ENCODE measurements at places on chromosomes 2 and 18. TPM values are rescaled to one million over a fixed set of nuclear protein-coding genes. Genes with fewer than 3 reads are reported as not detected.

Gene TCF4
- polyA plus RNA-seq: 8.6 TPM

DNA sequence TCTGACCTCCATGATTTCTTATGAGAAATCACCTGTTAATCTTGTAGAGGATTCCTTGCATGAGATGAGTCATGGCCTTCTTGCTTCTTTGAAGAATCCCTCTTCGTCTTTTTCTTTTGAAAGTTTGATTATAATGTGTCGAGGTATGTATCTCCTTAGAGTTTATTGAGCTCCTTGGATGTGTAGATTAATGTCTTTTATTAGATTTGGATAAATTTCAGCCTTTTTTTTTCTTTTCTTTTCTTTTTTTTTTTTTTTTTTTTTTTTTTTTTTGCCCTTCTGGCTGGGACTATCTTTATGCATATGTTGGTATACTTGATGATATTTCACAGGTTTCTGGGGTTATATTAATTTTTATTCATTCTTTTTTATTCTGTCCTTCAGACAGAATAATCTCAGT, 72.3 kb upstream of the ITGA4 start:
- H3K36me3 ChIP-seq: no peaks in the 10 kb centered on the region
- no peak overlapping the region for H3K4me3 ChIP-seq
- no peaks in the 10 kb centered on the region for H3K27me3 ChIP-seq
- no peaks in the 10 kb centered on the region for H3K4me1 ChIP-seq

DNA sequence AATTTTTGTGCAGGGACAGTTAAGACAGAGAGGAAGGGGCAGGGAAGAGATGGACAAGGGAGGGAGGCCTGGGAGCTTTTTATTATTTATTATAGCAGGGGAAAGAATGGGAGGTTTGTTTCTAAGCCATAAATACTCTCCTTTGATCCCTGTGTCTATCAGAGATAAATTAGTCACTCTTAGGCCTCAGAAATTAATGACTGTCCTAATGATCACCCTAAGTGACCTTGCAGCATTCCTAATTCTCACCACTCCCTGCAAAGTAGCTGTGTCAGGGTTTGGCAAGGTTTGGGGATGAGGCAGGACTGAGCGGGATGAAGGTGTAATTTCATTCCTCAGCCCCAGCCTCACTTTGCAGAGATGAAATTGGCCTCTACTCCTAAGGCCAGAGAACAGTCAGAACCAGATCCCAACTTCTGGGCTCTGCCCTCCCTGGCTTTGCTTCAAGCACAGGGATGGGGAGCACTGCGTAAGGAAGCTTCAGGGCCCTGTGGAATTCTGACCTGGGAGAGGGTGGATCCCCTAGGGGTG, 95.0 kb downstream of the TMEM17 start:
- H3K4me1 ChIP-seq: peaks cover 4% of the 10 kb centered on the region
- no peak for DNase-seq
- H3K27ac ChIP-seq: peak overlapping the region; percentile 64
- H3K36me3 ChIP-seq: no peaks in the 10 kb centered on the region

Gene SPHKAP
- not detected for polyA plus RNA-seq

- peak overlapping the region; percentile 32 for H3K27ac ChIP-seq
- DNase-seq: no peak
- H3K27me3 ChIP-seq: no peaks in the 10 kb centered on the region
- H3K36me3 ChIP-seq: peaks cover 83% of the 10 kb centered on the region
Observed at GRCh38 chr18:12336887-12337286, 28.8 kb downstream of the TUBB6 start.

DNA sequence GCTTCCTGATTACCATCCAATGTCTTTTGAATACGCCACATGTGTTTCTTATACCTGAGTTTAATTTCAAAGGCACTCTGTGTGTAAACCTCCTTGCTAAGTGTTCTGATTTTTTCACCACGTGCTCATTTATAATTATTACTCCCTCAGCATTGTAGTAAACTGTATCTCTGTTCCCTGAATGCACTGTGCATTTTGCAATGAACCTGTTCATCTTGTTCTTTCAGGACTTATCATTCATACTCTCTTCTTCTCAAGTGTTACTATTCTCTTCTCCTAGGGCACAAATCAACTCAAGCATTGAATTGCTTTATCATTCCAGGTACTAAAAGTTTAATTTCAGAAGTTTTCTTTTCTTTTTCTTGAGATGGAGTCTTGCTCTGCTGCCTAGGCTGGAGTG, 383.4 kb upstream of the TRIB2 start:
- no peaks in the 10 kb centered on the region for H3K36me3 ChIP-seq
- no peaks in the 10 kb centered on the region for H3K4me1 ChIP-seq
- no peak for DNase-seq
- no peaks in the 10 kb centered on the region for H3K27me3 ChIP-seq
- H3K27ac ChIP-seq: no peak overlapping the region
- H3K4me3 ChIP-seq: no peak overlapping the region

- no peak overlapping the region for H3K4me3 ChIP-seq
- DNase-seq: no peak
- H3K27me3 ChIP-seq: no peaks in the 10 kb centered on the region
- H3K4me1 ChIP-seq: no peaks in the 10 kb centered on the region
Observed at GRCh38 chr2:69720404-69720803, 21.5 kb upstream of the ANXA4 start.

GRCh38 chr18:74533666-74534065, 634 bp upstream of the CNDP1 start:
- DNase-seq: no peak
- H3K27me3 ChIP-seq: no peaks in the 10 kb centered on the region
- H3K4me1 ChIP-seq: no peaks in the 10 kb centered on the region
- H3K36me3 ChIP-seq: no peaks in the 10 kb centered on the region
- H3K27ac ChIP-seq: no peak overlapping the region
- no peak overlapping the region for H3K4me3 ChIP-seq

DNA sequence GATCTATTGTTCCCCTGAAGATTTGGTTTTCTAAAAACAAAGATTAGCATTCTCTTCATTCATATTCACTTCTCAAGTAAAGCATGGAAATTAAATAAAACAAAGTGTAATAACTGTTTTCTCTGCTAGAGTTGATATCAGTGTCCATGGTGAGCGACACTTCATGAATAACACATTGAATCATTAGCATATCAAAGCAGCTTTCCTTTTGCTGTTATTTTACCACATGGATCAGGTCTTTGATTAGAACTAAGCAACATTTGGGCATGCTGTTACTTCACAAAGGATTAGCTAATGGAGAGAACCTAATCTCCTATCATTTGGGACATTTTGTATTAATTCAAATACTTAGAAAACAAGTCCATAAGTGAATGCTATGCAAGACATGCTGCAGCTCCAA, 368.8 kb upstream of the CDH19 start:
- H3K27me3 ChIP-seq: no peaks in the 10 kb centered on the region
- no peak overlapping the region for H3K4me3 ChIP-seq
- no peak for DNase-seq
- H3K27ac ChIP-seq: no peak overlapping the region

DNA sequence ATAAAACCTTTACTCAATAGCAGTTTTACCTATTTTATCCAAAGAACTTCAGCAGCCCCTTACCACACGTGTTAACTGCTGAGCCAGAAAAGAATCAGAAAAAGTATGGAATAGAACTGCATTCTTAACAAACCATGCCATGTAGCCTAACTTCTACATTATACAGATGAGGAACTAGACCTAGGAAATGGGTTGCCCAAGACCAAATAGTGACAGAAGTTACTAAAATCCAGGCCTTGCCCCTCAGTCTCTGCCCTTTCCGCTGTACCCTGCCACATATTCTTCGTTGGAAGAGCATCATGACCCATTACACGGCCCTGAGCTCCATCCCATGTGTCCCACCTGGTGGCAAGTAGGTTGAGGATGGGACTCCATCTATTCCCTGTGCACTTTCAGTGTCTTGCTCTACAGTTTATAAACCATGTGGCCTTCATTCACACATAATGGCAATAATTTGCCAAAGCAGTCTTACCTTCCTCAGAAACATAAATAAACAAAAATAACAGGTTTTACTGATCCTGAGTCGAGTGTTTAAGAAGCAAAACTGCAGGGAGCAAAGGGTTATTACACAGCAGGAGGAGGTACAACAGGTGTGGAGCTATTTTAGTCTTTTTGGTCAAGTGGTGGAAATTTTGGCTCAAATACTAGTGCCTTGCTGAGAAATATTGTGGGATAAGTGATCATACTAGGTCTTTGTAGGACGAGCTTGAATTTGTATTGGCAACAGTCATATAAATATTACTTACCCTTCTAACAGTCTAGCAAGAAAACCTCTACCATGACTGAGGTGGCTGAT, 46.5 kb downstream of the HNRNPLL start:
- peaks cover 13% of the 10 kb centered on the region for H3K4me1 ChIP-seq
- H3K4me3 ChIP-seq: no peak overlapping the region
- H3K36me3 ChIP-seq: no peaks in the 10 kb centered on the region
- no peaks in the 10 kb centered on the region for H3K27me3 ChIP-seq

DNA sequence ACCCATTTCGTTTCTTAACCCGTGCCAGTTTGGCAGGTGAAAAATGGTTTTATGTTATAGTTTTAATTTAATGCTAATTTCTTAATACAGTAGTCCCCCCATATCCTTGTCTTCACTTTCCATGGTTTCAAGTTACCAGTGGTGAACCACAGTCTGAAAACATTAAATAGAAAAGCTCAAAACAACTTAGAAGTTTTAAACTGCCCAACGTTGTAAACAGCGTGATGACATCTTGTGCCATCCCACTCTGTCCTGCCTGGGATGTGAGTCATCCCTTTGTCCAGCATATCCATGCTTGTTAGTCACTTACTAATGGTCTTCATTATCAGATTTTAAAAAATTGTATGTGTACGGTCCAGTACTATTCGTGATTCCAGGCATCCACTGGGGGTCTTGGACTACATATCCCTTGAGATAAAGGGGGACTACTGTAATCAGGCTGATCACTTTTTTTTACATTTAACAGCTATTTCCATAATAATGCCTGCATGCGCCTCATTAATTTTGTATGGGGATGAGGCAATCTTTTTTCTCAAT, 31.9 kb downstream of the SLC66A3 start:
- no peak overlapping the region for H3K4me3 ChIP-seq
- H3K36me3 ChIP-seq: peaks cover 79% of the 10 kb centered on the region
- no peak overlapping the region for H3K27ac ChIP-seq
- H3K27me3 ChIP-seq: no peaks in the 10 kb centered on the region

- H3K27me3 ChIP-seq: no peaks in the 10 kb centered on the region
- no peak overlapping the region for H3K4me3 ChIP-seq
- peaks cover 44% of the 10 kb centered on the region for H3K4me1 ChIP-seq
- H3K36me3 ChIP-seq: peaks cover 2% of the 10 kb centered on the region
Observed at GRCh38 chr2:74381751-74382150, 1.6 kb upstream of the DCTN1 start.

GRCh38 chr2:239790313-239790712, 234.8 kb downstream of the NDUFA10 start:
- no peaks in the 10 kb centered on the region for H3K36me3 ChIP-seq
- no peak for DNase-seq
- H3K4me1 ChIP-seq: no peaks in the 10 kb centered on the region
- H3K27me3 ChIP-seq: peaks cover 15% of the 10 kb centered on the region
- no peak overlapping the region for H3K4me3 ChIP-seq

Gene SERPINB3
- polyA plus RNA-seq: 0.08 TPM

Gene OTOF
- 0.16 TPM for polyA plus RNA-seq

GRCh38 chr2:230868161-230868946, 3.6 kb downstream of the ITM2C start:
- no peaks in the 10 kb centered on the region for H3K36me3 ChIP-seq
- H3K4me1 ChIP-seq: peaks cover 15% of the 10 kb centered on the region
- H3K27me3 ChIP-seq: peaks cover 11% of the 10 kb centered on the region
- no peak overlapping the region for H3K27ac ChIP-seq
- H3K4me3 ChIP-seq: no peak overlapping the region

DNA sequence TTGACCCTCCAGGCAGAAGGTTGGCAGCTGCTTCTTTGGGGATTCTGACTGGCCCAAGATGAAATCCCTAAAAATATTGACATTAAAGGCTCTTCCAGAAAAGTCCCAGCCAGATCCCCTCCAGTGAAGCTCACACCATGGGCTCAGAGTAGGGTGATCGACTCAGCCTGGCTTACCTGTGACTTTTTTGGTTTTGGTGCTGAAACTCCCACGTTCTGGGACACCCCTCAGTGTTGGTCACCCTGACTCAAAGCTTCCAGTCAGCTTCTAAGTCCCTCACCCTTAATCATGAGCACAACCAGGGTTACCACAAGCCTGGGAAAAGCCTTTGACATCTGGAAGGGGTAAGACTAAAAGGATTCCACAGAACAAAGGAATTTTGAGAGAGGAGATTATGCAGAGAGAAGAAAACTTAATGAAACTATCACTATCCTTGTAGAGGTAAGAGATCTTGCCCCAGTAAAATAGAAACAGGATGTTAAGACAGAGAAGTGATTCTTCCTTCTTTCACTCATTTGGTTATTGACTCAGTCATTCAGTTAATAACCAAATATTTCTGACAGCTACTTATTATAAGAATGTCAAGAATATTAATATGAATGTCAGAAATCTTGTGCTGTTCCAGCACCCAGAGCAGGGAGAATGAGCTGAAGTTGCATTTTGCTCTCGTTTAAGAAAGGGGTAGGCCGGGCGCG, 66.8 kb upstream of the SEC11C start:
- H3K4me3 ChIP-seq: no peak overlapping the region
- H3K27ac ChIP-seq: no peak overlapping the region
- no peaks in the 10 kb centered on the region for H3K4me1 ChIP-seq
- DNase-seq: no peak
- no peaks in the 10 kb centered on the region for H3K36me3 ChIP-seq

- no peaks in the 10 kb centered on the region for H3K4me1 ChIP-seq
- no peaks in the 10 kb centered on the region for H3K36me3 ChIP-seq
- H3K27ac ChIP-seq: no peak overlapping the region
- no peak overlapping the region for H3K4me3 ChIP-seq
Observed at GRCh38 chr2:98394595-98395153, 48.4 kb downstream of the CNGA3 start.

Gene RESP18
- polyA plus RNA-seq: not detected

DNA sequence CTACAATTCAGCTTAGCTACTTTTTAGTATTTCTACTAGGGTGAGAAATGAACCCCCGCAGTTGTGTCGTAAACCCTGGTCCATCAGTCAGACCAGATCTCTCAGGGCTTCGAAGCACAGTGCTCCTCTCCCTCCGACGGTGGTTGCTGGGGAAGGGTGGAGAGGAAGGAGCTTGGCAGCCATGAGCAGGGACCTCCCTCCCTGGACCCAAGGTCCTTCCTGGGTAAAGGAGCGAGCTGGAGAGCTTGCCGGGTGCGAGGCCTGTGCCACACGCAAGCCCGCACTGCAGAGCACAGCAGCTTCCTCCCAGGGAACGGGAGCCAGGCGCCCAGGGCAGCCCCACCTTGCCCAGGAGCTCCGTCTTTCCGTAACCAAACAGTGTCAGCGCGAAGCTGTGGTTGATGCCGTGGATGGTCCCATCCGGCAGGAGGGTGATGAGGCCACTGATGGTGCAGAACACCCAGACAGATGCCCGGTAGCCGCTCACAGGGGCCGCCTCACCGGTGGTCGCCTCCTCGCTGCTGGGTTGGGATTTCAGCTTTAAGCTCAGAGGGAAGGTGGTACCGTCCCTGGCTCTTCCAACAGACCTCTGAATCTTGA, 12.5 kb downstream of the PASK start:
- H3K27me3 ChIP-seq: no peaks in the 10 kb centered on the region
- H3K4me3 ChIP-seq: no peak overlapping the region
- no peaks in the 10 kb centered on the region for H3K4me1 ChIP-seq
- no peak overlapping the region for H3K27ac ChIP-seq

GRCh38 chr2:5719629-5720334, 27.6 kb downstream of the SOX11 start:
- H3K36me3 ChIP-seq: no peaks in the 10 kb centered on the region
- no peak for DNase-seq
- no peaks in the 10 kb centered on the region for H3K4me1 ChIP-seq
- H3K27ac ChIP-seq: no peak overlapping the region
- no peaks in the 10 kb centered on the region for H3K27me3 ChIP-seq

- H3K27ac ChIP-seq: no peak overlapping the region
- H3K4me1 ChIP-seq: no peaks in the 10 kb centered on the region
- H3K27me3 ChIP-seq: no peaks in the 10 kb centered on the region
- no peak for DNase-seq
- no peaks in the 10 kb centered on the region for H3K36me3 ChIP-seq
Observed at GRCh38 chr2:157557770-157558169, 70.9 kb downstream of the ACVR1C start.

Gene ZC3H15
- polyA plus RNA-seq: 66.9 TPM

Gene GREB1
- polyA plus RNA-seq: 3.2 TPM

All from psoas muscle (tissue), 8 donors.